Hindlimb muscle (tissue), 1 donor: ENCODE measurements at places on chromosomes 4 and X.
A peak's percentile ranks its signal among the peaks of the same experiment; 100 is the strongest.

DNA sequence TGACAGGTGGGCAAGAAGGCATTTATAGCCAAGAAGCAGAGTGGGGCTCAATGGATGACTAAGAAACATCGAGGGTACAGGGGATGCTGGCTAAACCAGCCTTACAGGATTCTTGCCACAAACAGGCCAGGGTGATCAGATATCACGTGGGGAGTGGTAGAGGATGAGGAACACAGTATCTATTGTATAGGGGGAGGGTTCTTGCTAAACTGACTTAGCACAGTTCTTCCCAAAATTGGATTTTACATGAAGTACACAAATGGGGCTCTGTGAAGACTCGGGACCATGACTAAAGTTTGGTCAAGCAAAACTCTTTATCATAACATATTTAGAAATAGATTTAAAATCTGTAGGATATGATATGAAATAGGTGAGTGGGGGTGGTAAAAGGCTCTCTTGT lies 144.0 kb upstream of the ATOH1 start:
- no peak for DNase-seq

DNA sequence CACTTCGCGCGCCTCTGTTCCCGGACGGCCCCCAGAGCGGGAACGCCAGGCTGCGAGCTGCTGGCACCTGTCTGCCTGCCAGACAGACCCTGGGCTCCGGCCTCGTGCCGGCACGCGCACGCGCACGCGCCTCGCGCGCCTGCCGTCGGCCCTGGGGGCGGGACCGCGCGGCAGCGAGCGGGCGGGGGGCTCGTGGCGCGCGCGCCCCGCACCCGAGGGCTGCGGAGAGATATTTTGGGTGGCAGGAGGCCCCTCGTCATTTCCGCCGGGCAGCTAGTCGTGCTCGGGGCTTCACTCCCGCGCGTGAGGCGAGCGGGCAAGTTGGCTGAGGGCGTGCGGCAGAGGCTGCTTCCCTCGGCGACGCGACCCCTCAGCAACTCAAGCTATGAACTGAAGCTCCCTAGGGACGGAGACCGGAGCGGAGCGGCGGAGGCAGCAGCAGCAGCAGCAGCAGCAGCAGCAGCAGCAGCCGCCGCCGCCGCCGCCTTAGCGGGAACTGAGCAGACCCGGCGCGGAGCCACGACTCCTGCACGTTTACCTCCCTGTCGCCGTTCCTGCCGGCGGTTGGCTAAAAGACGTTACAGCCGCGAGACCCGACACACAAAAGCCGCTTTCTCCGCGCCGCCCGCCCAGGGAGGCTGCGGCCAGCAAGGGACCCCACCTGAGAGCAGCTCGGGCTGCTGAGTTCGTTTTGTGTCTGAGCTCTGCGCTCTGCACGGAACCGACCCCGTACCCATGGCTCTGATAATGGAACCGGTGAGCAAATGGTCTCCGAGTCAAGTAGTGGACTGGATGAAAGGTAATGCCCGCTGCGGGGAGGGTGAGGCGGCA lies at the start of gene CNKSR2:
TSS of gene CNKSR2 (plus strand) at position 256 of the 831 bp plus-strand sequence. CDS start at position 736, 480 bp downstream.
- DNase-seq, result peak; percentile 65

DNA sequence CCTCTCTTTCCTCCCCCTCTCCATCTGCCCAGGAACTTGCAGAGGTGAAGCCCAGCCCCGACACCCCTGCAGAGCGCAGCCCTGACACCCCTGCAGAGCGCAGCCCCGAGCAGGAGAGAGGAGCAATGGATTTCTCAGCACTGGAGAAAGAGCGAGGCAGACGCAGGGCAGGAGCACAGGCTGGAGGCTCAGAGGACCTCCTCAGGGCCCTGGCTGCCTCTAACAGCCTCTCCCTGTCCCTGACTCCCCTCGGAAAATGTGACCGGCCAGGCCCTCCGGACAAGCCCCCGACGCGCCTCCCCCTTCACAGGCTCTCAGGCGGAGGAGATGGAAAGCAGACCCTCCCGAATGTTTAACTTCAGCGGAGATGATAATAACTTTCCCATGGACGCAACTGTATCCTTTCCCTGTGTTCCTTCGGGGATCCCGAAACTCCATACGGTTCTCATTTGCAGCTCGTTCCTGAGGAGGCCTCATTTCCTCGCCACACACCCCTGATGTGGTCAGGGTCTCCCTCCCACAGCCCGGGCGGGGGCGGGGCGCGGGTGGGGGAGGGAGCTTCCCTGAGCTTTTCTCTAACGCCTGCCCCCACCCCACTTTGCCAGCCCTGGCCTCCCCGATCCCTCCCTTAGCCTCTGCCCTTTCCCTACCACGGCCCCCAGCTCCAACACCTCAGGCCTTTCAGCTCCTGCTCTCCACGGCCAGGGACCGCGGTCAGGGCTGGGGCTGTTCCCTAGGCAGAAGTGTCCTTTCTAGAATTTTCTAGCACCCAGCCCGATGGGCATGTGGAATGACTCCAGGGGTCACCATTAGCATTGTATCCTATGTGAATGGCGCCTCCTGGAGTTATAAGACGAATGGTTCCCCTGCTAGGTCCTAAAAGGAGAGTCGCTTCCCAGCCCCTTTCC lies 201.1 kb upstream of the BCOR start:
- DNase-seq, result peak; percentile 30

GRCh38 chrX:48003367-48003757 lies 427 bp downstream of the ZNF182 start:
- DNase-seq, result no peak

GRCh38 chr4:48173056-48173991 lies 39.3 kb upstream of the TXK start:
- no peak for DNase-seq

DNA sequence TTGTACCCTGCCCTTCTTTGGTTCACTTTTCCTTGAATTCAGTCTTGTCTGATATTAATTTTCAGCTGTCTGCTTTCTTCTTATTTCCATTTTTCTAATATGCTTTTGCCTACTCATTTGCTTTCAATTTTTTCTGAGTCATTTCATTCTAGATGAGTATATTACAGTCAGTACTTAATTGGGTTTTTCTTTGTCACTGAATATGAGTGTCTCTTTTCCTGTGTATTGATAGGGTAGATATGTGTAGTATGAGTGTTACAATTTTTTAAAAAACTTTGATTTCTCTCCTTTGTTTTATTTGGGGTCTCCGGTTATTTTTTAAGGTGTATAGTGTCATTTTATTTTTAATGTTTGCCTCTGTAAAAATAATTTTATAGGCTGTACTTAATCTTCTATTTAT lies 222.2 kb downstream of the IDS start:
- no peak for DNase-seq
